ENCODE measurements at places on chromosomes 13 and 19.

GRCh38 chr13:19634256-19634740, 839 bp downstream of the MPHOSPH8 start:
- DNase-seq: no peak

DNA sequence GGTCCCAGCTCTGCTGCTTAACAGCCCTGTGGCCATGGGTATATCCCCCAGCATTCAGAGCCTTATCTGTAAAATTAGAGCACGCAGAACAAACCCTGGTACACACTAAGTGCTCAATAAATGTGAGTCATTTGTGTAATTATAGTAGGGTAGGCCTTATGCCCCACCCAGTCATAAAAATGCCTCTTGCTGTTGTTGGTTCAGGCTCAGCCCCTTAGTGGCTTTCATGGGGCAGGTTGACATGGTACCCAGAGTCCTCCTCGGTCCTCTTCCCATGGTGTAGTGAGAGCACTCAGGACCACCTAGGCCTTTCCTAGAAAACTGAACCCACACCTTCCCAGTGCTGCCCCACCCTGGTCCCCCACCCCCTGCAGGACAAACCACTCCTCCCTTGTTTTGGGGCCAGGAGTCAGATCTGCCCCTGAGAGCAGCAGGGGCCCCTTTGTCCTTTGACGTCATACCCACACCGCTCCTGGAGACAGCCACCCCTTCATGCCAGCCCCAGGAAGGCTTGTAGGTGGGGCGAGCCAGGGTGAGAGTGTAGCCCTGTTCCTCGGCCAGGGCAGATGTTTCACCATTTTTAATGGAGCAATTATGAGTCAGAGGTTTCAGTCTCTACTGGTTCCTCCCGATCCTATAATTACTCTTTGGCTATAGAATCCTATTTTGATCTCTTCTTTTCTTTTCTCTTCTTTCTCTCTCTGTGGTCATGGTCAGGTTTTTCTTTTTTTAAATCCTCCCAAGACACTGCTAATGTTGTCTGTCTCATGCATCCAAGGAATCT, 36.8 kb downstream of the ACTN4 start:
- DNase-seq: no peak

DNA sequence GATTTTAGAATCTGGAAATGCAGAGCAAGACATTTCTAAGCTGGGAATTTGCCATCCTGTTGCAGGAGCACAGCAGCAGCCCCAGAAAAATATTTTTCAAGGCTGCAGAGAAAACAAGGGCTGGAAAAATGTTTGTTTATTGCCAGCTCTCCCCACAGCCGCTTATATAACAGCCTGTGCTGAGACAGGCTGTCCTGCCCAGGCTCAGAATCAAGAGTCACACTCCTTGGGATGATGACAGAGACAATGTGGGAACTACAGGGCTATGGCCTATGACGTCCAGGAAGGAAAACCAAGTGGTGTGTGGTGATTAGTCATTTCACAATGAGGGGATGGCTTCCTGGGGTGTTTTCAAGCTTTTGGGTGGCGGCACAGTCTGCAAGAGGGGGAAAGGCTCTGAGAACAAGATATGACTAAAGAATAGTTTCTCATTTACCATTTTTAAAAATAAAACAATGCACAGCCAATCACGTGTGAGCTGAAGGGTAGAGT, 136.3 kb upstream of the SERP2 start:
- no peak for DNase-seq

DNA sequence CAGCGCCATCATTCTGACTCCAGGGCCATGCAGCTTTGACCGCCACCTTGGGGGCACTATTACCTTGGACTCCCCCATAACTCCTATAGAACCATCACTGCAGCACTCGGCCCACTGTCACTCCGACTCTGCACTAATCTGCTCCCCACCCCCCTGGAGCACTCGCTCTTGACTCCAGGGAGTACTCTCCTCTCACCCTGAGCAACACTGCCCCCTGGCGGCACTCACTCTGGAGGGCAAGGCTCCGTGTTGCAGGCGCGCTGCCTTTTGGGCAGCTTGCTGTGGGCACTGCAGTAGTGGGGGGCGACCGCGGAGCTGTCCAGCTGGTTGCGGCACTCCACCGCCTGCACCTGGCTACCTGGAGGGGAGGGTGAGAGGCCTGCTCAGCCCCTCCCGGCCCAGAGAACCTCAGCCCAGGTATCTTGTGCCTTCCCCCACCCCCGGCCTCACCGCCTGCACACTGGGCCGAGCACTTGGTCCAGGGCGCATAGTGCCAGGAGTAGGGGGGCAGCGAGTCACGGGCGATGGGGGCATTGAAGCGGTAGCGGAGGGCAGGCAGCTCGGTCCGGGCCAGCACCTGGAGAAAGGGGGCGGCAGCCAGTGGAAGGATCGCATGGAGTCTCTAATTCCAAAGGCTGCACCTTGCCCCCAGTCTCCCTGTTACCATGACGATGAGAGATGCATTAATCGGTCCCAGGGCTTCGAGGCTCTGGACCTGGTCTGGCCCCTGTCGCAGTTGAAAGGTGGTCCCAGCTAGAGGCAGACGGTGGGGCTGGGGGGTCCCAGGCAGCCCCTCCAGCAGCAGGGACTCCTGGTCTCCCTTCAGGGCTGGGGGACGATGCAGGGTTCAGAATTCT, 8.9 kb upstream of the MYO1F start:
- peak; percentile 80 for DNase-seq

GRCh38 chr19:51607077-51607476, 23.1 kb downstream of the SIGLEC5 start:
- DNase-seq: no peak

- no peak for DNase-seq
Observed at GRCh38 chr19:56477429-56478338, 539 bp upstream of the ZNF667 start.

DNA sequence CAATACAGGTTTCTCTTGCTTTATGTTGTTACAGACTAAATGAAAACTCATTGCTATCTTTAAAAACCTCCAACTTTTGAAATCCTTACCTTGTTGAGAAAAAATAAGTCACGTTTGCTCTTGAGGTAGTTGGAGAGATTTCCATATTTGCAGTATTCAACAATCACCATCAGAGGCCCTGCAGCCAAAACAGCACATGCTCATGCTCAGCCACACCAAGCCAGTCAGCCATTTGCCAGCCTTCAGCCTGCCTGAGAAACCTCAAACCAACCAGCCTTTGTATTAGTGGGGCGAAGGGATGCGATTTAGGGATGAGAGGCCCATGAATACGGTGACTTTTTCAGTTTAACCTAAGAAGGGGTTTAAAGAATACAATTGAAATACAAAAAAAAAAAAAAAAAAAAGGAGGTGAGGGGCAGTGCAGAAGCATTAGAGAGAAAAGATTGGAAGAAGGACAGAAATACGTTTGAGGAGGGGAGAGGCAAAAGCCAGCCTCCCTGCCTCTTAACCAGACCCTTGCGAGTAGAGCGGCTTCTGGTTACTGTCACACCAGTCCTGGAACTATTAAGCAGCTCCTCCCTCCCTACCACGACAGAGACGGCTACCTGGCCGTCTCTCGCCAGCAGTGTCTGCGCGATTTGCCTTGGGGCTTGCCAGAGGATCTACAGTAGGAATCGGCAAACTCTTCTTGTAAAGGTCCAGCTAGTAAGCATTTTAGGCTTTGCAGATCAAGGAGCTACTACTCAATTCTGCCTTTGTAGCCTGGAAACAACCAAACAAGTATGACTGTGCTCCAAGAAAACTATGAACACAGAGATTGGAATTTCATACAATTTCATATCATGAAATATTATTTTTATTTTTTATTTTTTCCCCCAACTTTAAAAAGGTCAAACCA, 167.3 kb downstream of the FLT1 start:
- no peak for DNase-seq

DNA sequence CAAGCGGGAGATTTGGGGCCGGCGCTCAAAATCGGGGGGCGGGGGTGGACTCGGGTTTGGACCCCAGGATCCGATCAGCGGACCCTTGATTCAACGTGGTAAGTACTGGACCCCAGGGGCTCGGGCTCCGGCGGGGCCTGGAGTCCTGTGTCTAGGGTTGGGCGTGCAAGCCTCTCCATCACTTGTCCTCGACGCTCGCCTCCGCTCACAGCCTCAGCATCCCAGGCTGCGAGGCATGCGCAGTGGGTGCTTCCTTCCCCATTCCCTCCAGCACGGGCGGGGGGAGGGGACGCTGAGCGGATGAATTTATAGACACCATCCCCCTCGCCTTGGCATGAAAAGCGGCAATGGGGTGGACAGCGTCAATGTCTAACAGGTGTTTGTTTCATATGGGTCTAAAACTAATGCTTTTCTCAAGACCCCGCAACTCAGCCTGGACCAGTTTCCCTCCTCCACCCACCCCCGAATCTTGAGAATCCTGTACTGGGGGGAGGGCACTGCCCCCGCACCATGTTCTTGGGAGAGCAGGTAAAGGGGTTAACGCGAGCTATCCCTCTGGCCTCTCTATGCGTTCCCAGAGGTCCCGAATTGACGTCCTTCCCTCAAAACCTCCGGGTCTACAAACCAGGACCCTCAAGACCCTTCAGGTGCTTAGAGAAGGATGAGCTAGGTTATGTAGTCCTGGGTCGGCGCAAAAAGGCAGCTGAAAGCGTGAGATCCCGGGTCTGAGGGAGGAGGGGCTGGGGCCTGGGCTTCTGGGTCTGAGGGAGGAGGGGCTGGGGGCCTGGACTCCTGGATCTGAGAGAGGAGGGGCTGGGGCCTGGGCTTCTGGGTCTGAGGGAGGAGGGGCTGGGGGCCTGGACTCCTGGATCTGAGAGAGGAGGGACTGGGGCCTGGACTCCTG, 579 bp downstream of the CPT1C start:
- peak; percentile 77 for DNase-seq

DNA sequence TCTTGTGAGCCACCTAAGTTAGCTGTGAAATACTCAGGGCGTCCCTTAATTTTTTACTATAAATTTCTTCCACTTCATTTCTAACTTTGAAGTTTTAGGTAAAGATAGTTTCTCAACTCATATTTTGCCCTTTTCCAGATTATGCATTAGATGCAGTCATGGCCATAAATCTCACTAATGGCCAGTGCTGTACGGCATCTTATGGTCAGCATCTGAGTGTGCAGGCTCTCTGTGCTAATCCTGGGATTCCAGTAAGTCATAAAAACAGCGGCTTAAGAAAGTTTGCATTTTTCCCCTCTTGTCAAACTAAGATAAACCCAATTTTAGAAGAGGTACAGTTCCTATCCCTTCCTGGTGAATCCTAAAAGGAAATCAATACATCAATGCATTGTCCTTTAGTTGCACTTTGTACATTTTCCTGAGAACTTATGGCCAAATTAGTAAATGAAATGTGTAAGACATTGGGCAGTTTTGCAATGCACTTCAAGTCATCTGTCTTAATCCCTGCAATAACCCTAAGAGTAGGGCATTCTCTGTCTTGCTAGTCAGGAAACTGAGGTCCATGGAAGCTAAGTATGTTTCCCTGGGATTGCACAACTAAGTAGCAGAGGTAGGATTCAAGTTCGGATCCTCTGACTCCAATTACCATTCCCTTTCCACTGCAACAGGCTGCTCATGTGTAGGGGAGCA, 146.2 kb downstream of the DCT start:
- DNase-seq: no peak

GRCh38 chr13:37069597-37070103, 10.2 kb upstream of the SUPT20H start:
- DNase-seq: no peak

Measured in neural crest cell (in vitro differentiated cells).